Aortic smooth muscle cell (primary cell): ENCODE measurements at places on chromosomes 5 and 9. TPM values are rescaled to one million over a fixed set of nuclear protein-coding genes. Genes with fewer than 3 reads are reported as not detected.

ITK gene
- total RNA-seq: not detected in 2 replicates

TIMD4 gene
- total RNA-seq: not detected in 2 replicates

SARDH gene
- 2.5 and 7.4 TPM in 2 replicates for total RNA-seq

ERP44 gene
- 9.9 and 13.2 TPM in 2 replicates for total RNA-seq

TPPP gene
- total RNA-seq: 0.93 and 1.1 TPM in 2 replicates

NEUROG1 gene
- not detected in 2 replicates for total RNA-seq

ZNF608 gene
- total RNA-seq: 7.7 and 17.3 TPM in 2 replicates

RGS7BP gene
- total RNA-seq: 1.1 and 1.7 TPM in 2 replicates

NMUR2 gene
- not detected in 2 replicates for total RNA-seq

IFNA2 gene
- total RNA-seq: not detected in 2 replicates

CTSV gene
- total RNA-seq: 0.26 and 0.37 TPM in 2 replicates

FSD1L gene
- total RNA-seq: 4.5 and 5.1 TPM in 2 replicates

LVRN gene
- total RNA-seq: under 0.01 and 0.19 TPM in 2 replicates

UGT3A1 gene
- total RNA-seq: not detected in 2 replicates

BTNL3 gene
- total RNA-seq: not detected in 2 replicates

IFNA4 gene
- not detected in 2 replicates for total RNA-seq

UBE2R2 gene
- 14.4 and 19.5 TPM in 2 replicates for total RNA-seq

OTP gene
- total RNA-seq: not detected in 2 replicates

SAXO1 gene
- total RNA-seq: under 0.01 TPM in 2 replicates

GMCL2 gene
- not detected in 2 replicates for total RNA-seq

FOXD4L4 gene
- total RNA-seq: under 0.01 and 0.26 TPM in 2 replicates

ATG12 gene
- total RNA-seq: 34.9 and 48.2 TPM in 2 replicates
